ENCODE measurements at places on chromosomes 1 and 21.

- no peak for DNase-seq
Measured at GRCh38 chr1:230971771-230972170, 6.9 kb downstream of the TTC13 start.

- no peak for DNase-seq
Measured at GRCh38 chr1:235045921-235046601, 82.6 kb downstream of the TOMM20 start.

- DNase-seq, result no peak
Measured at GRCh38 chr1:52057255-52057654, 1.2 kb downstream of the BTF3L4 start.

DNA sequence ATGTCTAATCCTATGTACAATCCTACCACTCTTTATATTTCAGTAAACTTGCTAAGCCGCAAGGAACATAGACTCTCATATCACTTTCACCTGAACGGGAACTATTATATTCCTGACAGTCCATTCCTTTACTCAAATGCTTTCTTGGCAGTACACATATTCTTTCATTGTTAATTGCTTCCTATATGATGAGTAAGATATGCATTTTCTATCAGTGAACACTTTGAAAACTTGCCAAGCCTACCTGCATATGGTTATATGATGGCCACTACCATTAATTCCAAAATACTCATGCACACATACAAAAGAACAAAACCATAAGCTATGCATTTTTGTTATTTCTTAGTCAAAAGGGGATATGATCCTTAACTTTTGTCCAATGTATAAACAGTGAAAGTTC lies 341.5 kb downstream of the VAV3 start:
- no peak for DNase-seq

GRCh38 chr1:27559466-27560030 lies 44.4 kb downstream of the AHDC1 start:
- no peak for DNase-seq

GRCh38 chr1:30190511-30191153 lies 532.8 kb downstream of the MATN1 start:
- DNase-seq, result no peak

DNA sequence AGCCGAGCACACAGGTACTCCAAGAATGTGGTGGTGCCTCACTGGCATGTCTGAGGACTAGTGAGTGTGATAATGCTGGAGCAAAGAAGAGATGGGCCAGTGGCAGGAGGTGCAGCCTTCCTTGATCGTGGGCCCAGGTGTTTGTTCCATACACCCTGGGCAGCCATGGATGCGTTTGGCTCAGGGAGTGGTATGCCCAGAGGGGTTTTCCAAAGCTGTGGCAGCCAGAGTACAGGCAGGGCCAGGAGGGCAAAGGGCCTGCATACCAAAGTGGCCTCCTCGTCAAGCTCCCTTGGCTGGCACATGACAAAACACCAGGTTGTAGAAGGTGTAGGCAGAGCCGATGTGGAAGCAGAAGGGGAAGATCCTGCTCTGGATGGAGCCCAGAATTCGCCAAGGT lies 19.0 kb downstream of the PARS2 start:
- no peak for DNase-seq

DNA sequence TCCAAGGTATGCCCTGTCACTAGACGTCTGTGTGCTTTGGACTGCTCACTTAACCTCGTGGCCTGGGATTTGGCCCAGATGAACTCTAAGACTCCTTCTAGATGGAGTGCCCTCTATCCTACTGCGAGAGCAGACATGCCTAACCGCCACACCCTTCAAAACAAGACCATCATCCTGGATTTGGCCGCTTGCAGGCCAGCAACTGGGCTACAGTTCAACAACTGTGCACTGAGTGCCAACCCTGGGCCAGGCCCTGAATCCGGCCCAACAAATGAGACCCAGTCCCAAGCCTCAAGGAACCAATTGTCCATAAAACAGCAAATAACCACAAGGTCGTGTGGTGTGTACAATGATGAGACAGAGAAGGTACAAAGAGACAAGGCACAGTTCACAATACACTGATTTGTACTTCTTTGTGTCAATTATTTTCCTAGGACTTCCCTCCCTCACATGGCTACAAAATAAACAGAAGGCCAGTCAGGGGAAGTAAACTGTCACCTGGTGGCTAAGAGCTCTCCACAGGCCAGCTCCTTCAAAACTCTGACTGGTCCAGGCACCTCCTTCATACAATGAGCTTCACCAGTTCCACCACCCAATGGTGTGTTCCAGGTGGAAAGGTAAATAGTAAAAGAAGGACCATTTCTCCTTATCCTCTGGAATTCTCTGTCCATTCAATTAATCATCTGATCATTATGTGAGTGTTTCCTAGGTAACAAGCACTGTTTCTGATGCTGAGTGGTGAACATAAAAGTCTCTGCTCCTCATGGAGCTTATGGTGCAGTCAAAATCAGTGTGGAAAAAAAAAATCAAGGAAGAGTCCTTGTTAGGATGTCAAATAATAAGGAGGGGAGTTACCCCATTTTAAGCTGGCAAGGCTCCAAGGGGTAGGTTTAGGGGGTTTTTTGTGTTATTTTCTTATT lies 60.4 kb downstream of the CAPZB start:
- DNase-seq, result no peak
